ENCODE measurements at places on chromosomes 13 and 19.

DNA sequence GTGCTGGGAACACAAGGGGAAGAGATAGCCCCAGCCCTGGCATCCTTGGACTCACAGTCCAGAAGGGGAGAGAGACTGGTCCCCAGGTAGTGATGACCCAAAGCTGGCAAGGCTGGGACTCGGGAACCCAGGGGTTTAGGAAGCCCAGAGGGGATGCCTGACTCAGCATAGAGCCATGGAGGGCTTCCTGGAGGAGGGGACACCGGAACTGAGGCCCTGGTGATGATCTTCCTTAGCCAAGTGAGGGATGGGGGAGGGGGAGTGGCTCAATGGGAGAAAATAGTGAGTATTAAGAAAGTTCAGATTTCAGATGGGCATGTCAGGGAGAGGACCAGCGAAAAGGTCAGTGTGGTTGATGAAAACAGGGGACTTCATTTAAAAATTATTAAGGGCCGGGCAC, 26.8 kb downstream of the EXOC3L2 start:
- DNase-seq, result no peak

DNA sequence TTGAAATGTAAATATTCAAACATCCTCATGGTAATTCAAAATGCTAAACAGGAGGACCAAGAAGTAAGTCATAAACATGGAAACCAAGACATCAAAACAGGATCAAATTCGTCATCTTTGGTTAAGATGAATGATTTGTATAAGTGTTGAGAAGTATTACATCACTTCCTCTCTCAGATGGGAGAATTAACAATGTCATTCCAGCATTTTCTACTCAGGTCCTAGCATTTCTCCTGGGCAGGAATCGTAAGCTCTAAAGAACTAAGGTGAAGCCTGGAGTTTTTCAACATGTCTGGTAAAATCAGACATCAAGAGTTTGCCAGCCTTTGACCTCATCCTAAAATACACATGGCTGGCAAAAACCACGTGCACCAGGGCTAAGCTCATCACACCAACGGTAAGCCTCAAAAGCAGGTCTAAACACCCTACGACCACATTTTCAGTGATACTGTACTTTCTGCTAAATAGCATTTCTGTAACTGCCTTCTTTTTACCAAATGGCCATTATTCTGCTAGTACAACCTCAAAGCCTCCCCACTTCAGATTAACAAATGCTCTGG, 24.8 kb downstream of the RANBP3 start:
- no peak for DNase-seq

DNA sequence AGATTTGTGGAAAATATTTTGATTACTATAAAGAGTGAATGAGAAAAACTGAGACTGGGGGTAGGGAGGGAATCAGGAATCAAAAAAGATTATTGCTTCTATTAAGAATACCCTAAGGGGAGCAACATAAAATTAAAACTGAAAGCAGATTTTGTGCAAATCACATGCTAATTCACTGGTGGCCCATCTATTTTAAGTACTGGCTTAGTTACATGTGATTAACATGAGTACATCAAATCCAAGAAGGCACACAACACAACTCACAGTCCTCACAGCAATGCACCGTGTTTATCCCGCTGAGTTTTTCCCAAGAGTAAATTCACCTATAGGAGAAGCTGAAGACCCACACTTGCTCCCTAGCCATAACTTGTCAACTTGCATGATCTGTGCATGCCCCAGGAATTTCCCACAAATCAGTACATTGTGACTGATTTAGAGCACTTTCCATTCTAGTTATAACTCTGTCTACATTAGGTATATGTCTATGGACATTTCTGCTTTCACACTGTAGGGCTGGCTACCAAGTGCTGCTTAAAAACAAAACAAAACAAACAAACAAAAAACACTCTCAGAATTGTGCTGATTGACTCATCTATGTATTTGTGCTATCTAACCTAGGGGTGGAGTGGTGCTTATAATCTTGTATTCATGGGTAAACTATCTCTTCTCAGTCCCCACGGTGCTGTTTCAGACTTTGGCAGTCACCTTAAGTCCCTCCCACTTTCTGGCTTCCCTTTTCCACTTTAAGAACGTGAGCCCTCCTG, 24.3 kb downstream of the AMER2 start:
- DNase-seq, result no peak

DNA sequence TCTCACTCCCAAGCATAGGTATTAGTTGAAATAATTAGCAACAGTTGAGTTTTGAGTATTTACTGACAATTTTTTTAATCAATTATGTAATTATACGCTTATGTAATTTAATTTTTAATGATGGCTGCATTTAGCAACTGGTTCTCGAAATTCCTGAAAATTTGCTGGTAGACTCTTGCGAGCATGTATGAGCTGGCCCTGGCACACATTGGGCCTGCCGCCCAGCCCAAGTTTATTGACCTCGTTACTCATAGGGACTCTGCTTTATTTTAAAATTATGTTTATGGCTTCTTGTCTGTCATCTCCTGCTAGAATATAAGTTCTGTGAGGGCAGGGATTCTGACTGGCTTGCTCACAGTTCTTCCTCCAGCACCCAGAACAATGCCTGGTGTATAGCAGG, 6.7 kb downstream of the KLK14 start:
- DNase-seq, result no peak

- no peak for DNase-seq
Observed at GRCh38 chr19:35216016-35216832, 12.3 kb downstream of the FAM187B start.

GRCh38 chr13:110214637-110215036, 92.3 kb downstream of the COL4A1 start:
- no peak for DNase-seq

- no peak for DNase-seq
Observed at GRCh38 chr19:6260912-6261650, 18.7 kb downstream of the MLLT1 start.

- no peak for DNase-seq
Observed at GRCh38 chr13:98954313-98954712, 23.6 kb downstream of the DOCK9 start.

- DNase-seq, result no peak
Observed at GRCh38 chr13:63497601-63498000, 2082.0 kb upstream of the PCDH20 start.

DNA sequence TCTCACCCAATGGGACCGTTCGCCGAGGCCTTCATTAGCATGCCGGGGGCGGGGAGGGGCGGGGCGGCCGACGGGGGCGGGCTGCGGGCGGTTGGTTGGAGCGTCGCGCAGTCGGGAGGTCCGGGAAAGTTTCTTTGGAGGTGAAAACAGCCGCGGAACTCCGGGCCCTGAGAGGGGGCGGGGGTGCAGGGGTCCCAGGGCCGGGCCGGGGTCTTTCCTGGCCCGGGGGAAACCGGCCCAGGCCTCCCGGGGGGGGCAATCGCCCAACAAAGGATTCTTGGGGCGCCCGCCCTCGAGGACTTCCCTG, at the start of gene HMG20B:
Gene HMG20B, plus strand, starts transcription at position 90 of the 307 bp plus-strand sequence. CDS start 366 bp downstream, outside the sequence.
- DNase-seq, result no peak

- no peak for DNase-seq
Observed at GRCh38 chr13:98918771-98919170, 59.1 kb downstream of the DOCK9 start.

GRCh38 chr13:48775804-48776203, 122.1 kb downstream of the CYSLTR2 start:
- no peak for DNase-seq

- no peak for DNase-seq
Observed at GRCh38 chr13:77533875-77534788, 1.4 kb upstream of the SCEL start.

DNA sequence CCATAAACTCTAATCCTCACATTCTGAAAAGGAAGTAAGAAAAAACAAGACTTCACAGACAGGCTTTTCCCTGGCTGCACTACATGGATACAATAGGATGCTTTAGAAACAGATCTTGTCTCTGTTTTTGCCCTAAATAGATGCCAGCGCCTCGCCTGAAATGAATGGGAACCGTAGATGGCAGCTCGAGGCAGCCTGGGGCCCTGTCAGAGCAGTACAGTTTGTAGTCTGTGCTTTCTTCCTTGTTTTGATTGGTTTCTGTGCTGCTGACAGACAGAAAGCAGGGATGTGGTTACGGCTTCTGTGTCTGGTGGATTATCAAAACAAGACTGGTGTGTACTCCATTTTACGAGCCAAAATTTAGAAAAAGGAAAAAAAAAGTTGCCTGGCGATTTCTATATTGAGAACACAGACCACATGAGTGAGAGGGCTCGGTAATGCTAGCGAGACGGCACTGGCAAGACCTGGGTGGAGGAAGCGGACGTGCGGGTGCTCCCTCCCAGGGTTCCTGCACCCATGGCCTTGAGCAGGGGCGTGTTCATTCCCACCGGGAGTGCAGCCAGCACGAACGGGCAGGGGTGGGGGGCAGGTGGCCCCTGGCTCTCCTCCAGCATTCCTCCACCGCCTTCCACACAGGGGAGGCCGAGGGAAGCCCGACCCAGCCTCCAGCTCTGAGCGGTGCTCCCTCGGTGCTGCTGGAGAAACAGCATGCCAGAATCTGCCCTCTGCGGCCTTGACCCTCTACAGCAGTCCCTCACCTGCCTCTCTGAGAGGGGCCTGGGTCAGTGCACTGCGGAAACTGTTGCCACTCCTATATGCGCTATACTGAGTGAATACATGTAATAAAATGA, 37.6 kb upstream of the C1QTNF9 start:
- no peak for DNase-seq

DNA sequence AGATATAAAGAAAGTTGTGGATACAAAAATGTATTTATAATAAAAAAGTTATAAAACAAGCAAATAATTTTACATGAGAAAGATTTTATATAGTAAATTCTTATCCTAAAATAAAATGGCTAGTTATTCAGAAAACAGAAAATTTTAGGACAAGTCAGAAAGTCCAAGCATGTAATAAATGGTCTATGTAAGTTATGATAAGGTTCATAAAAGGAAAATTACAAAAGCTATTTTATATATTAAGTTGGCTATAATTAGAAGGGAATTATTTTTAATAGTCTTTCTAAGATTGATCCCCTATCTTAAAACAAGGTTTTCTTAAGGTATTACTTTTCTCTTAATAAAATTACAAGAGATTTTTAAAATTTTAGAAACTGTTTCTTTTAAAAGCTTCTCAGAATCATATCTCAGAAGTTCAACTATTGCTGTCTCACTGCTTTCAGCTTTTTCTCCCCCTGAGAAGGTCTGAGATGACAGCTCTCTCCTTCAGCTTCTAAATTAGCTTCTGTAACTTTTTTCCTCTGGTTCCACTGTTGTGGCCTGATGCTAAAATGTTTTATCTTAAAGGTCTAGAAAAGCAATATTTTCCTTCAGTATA, 8.7 kb downstream of the CCDC169 start:
- no peak for DNase-seq

- DNase-seq, result no peak
Observed at GRCh38 chr13:110690516-110690915, 15.4 kb downstream of the CARS2 start.

- no peak for DNase-seq
Observed at GRCh38 chr19:18804139-18804601, 13.1 kb upstream of the COMP start.

DNA sequence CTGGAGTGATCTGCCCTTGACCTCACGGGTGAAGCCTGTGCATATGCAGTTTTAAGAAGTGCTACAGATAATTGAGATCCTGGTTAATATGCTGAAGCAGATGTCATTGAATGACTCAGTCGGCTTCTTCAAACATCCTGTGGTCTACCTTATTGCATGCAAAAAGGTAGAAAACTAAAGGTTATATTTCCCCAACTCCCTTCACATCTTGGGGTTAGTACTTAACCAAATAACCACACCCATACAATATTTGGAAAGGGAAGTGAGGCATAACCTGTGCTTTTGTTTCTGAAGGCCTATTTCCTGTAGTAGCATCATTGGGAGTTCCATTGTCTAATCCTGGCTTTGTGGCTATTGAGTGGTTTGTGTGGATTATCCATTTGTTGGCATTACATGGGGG, 58.3 kb downstream of the RAP2A start:
- DNase-seq, result no peak

- no peak for DNase-seq
Observed at GRCh38 chr19:17866964-17867486, 4.7 kb upstream of the SLC5A5 start.

GRCh38 chr13:106651442-106651841, 83.5 kb upstream of the ARGLU1 start:
- DNase-seq, result no peak

DNA sequence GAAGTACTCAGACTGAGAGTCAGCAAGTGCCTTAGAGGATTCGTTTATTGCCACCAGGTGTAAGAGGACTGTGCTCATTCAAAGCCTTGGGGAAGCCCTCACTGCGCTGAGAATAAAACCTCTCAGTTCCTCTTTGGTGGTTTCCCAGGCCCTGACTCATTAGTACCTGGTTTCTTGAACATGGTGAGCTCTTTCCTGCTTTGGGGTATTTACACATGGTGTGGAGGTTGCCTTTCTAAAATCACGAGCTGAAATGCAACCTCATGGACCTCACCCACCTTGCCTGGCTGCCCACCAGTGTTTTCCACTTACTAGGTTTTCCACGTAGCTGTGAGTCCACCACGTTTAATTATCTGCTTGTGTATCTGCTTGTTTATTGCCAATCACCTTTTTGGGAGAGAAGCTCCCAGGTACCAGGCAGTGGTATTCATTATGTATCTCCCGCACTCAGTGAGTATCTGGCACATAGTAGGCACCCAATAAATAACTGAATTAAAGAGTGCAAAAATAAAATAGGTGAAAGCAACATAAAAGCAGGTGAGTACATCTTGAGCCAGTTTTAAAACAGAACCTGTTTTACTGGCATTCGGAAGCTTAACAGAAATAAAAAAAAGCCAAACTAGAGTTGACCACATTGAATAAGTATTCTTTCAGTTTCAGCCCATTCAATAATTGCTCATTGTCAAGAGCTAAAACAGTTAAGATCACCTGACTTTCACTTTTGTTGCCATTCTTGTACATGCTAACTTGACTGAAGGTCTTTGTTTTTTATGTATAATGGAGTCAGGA, 533.0 kb downstream of the MYO16 start:
- no peak for DNase-seq

- no peak for DNase-seq
Observed at GRCh38 chr13:32261567-32261966, 53.6 kb downstream of the ZAR1L start.

DNA sequence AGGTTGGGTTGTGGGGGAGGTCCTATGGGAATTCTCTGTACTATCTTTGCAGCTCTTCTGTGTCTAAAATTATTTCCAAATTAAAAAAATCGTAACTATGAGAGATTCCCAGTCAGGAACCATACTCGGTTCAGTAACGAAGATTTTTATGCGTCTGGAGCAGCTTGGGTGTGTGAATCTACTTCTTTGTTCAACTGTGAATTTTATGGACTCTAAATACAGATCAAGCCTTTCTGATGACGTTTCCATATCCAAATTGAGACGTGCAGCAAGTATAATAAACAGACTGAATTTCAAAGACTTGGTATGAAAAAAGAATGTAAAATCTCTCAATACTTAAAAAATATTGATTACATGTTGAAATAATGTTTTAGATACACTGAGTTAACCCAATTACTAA, 30.9 kb downstream of the MLLT1 start:
- no peak for DNase-seq

- DNase-seq, result no peak
Observed at GRCh38 chr13:48555441-48555840, 22.6 kb upstream of the RCBTB2 start.

DNA sequence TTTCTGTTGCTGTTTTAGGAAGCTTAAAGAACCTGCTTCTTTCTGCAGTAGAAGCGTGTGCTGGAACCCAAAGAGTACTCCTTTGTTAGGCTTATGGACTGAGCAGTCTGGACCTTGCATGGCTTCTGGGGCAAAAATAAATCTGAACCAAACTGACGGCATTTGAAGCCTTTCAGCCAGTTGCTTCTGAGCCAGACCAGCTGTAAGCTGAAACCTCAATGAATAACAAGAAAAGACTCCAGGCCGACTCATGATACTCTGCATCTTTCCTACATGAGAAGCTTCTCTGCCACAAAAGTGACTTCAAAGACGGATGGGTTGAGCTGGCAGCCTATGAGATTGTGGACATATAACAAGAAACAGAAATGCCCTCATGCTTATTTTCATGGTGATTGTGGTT, 103.1 kb downstream of the TNFRSF19 start:
- DNase-seq, result no peak
